ENCODE measurements at places on chromosomes 1 and 21.

DNA sequence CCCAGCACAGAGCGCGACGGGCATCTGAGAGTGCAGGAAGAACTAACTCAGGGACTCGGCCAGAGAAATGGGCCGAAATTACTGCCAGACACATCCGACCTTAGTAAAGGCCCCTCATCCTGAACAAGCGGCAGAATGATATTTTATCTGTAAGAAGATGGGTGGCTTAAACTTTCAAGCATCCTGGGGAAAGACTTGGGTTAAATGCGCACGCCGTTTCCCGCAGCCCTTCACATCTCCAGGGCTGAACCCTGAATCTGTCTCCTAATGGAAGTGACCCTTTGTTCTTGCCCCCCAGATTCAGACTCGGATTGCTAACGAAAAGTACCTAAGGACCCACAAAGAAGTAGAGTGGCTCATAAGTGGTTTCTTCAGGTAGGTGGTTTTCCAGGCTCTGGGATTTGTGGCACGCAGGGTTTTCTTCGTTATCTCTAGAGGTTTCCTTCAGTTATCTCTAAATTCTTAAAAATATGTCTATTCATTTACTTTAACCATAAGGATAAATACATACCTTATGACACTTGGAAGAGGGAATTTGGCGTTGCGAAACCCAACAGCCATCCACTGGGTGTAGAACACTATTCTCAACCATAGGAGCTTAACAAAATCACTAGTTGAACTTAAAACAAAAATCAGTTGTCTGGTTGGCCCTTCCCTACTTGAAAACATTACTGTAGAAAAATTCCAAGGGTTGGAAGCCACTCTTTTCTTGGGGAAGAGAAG is 627 bp downstream of the RIIAD1 start:
- no peak for DNase-seq

DNA sequence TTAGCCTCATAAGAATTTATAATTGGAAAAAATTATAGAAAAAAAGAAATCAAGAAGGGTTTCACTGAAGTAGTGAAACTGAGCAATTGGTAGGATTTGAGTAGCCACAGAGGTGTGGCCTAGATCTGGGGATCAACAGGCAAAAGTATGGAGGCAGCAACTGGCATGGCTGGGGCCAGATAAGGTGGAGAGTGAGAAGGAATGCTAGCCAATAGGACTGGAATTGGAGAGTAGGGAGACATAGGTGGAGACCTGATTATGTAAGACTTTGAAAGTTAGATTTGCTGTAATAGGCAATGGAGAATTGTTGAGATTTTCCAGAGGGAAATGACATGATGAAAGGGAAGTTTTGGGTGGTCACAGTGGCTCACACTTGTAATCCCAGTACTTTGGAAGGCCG is 24.6 kb upstream of the CGN start:
- DNase-seq: no peak

DNA sequence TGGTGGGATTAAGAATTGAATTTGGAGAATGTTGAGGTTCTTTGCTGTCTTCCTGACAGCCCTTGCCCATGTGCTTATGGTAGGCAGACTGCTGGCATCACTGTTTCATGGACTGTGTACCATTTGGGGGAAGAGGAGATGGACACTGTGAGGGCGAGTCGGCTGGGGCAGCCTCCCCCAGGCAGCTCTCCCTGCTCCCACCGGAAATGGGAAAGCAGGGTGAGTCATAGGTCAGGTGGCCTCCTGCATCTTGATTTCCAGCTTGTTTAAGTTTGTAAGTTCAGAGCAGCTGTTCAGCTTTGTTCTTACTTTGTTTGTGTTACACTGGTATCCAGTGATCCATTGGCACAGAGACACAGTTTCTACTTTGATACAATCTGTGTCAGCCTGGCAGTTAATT is 87.2 kb upstream of the CNIH3 start:
- DNase-seq: no peak

- DNase-seq: no peak
Measured at GRCh38 chr1:151986501-151987190, 7.0 kb downstream of the S100A10 start.

- no peak for DNase-seq
Measured at GRCh38 chr1:193654951-193655735, 468.7 kb upstream of the B3GALT2 start.

DNA sequence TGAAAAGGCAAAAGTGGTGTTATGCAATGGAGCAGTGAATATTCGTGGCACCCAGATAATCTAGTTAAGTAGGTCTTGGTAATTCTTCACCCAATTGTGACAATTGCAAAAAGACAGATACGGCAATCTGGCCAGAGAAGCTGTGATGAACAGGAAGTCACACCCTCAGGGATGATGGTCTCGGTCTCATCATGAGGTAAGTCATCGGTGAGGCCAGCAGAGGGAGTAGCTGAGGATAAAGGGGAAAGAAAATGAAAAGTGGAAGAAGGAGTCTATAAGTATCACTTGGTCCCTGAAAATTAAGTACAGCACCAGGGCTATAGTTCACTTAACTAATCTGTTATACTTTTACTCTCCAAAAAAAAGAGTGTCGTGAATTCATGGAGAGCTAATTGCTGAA is 258.8 kb upstream of the NCAM2 start:
- DNase-seq: no peak

GRCh38 chr1:36590771-36591170 is 108.1 kb upstream of the CSF3R start:
- no peak for DNase-seq

GRCh38 chr1:30693366-30693765 is 30.0 kb downstream of the MATN1 start:
- DNase-seq: no peak

DNA sequence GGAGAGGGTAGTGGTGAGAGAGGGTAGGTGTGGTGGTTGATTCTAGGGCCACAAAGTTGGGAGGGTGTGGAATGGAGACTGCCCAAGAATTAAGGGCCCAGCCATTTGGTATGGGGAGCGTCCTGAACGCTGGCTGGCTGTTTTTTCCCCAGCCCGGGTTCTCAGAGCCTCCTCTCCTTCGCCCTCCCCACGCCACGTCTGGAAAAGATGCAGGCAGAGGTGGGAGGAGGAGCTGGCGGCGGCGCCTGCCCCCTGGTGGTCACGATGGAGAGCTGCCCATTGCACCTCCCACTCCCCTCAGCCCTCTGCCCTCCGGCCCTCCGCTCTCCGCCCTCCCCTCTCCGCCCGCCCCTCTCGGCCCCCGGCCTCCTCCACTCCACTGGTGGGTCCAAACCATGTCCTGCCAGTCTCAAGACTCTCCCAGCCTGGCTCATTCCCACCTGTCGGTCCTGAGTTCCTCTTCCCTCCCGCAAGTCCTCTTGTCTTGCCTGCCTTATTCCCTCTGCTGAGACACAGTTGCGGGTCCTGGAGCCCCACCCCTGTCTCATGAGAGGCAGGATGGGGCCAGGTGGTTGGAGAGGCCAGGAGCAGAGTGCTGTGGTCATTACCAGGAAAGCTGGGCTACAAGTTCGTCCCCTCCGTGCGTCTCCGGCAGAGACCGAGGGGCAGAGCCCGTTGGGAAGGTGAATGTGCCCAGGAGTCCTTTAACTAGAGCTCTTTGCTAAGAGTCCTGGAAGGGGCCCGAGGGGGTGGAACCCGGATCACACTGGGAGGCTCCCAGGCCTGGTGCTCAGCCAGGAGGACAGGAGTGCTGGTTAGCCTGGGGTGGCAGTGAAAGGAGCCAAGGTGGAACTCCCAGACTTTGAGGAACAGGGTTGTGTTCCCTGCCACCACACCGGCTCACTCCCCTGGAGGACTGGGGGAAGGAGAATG is 22.6 kb downstream of the ETNK2 start:
- DNase-seq: peak; percentile 77

- DNase-seq: no peak
Measured at GRCh38 chr1:205443585-205444299, 12.1 kb downstream of the BLACAT1 start.

DNA sequence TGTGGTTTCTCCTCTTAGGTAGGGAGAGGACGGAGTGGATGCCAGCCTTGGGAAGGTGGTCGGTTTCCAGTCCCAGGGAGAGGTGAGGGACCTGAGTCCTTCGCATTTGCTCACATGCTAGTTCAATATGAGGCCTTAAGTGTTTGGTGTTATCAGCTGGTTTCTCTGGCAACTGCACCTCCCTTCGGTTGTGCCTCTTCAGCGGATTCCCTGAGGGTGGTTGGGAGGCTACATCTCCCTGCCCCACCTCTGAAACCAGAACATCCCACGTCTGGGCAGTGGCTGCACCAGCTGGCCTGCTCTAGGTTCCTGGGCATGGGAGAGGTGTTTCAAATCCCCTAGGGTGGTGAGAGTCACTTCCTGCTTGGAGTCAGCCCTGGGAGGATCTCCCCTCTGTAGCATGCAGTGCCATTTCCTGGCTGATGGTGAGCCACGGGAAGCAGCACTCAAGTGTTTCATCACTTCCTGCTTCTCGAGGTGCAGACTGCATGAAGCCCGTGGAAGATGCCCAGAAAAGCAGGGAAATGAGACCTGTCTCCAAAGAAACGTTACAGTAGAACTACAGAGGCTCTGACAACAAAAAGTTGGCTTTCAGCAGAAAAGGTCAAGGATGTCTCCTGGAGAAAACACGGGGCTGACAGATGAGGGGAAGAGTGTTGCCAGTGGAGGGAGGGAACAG is 4.5 kb downstream of the TMEM125 start:
- peak; percentile 46 for DNase-seq

- DNase-seq: no peak
Measured at GRCh38 chr1:54518489-54518888, 29.5 kb upstream of the ACOT11 start.

DNA sequence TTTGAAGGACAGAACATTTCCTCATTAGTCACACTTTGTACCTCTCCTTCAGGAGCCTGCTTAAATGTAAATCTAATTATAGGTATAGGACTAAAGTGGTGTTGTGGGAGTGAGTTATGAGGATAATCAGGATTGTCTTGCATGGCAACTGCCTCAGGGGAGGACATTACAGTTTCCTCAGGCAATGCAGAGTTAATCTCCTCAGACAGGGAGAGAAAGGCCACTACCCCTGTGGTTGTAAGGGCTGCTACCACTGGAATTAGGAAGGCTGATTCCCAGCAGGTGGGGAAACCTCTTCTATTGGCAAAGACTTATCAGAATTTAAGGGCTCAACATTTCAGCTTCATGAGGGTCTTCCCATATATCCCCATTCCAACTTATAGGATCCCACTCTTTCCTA is 286.8 kb upstream of the PBX1 start:
- DNase-seq: no peak

DNA sequence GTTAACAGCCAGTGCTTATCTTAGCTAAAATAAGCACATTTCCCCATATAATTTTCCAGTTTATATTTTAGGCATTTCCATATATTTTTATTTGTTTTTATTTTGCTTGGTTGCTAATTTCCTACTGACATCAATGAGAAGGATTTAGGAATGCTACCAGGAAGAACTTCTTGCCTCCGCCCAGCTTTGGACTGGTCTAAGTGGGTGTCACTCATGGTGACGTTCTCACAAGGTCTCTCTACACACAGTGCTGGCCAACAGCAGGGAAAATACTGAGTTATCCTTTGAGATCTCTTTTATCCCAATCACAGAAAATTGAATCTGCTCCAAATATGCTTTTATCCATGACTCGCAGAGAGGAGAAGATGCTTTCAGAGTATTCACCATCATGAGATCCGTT is 13.2 kb downstream of the MX1 start:
- no peak for DNase-seq

DNA sequence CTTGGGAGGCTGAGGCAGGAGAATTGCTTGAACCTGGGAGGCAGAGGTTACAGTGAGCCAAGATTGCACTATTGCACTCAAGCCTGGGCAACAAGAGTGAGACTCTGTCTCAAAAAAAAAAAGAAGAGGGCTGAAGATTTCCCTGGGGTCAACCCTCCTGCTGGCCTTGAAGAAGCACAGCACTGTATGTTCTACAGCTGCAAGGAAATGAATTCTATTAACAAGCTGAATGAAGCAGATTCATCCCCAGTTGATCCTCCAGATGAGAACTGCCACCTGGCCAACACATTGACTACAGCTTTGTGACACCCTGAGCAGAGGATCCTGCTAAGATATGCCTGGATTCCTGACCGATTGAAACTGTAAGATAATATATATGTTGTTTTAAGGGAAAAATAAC is 129.5 kb downstream of the ADSS2 start:
- no peak for DNase-seq

DNA sequence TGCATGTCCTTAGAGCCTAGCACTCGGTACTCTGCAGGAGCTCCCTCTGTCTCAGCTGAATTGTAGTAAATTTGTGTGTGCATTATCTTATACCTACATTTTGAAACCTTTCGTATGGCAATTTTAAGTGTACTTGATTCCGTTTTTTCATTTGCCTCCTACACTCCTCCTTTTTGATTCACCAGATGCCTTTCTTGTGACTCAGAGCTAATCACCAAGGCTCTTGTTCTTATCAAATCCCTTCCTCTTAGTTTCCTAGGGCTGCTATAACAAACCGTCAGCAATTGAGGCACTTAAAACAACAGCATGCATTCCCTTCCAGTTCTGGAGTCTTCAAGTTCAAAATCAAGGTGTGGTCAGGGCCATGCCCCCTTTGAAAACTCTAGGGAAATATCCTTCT is 261.0 kb downstream of the ASTN1 start:
- DNase-seq: no peak

GRCh38 chr1:48695161-48695560 is 81.5 kb downstream of the BEND5 start:
- DNase-seq: no peak

Data from activated T-cell treated with anti-CD3 and anti-CD28 coated beads, Interleukin-2, amount 50 U/mL, for 48 hours (primary cell).